ENCODE measurements at places on chromosomes 12 and 14. TPM values are rescaled to one million over a fixed set of nuclear protein-coding genes. Genes with fewer than 3 reads are reported as not detected.
A peak's percentile ranks its signal among the peaks of the same experiment; 100 is the strongest.

GRCh38 chr12:103495469-103496456 is at the start of gene C12orf42:
Gene C12orf42, minus strand, starts transcription at chr12:103495968. Its CDS starts 17,542 bp downstream, at chr12:103478426.
- peak; percentile 73 for DNase-seq

Gene IL26
- total RNA-seq: not detected

Gene SIRT4
- 2.1 TPM for total RNA-seq

DNA sequence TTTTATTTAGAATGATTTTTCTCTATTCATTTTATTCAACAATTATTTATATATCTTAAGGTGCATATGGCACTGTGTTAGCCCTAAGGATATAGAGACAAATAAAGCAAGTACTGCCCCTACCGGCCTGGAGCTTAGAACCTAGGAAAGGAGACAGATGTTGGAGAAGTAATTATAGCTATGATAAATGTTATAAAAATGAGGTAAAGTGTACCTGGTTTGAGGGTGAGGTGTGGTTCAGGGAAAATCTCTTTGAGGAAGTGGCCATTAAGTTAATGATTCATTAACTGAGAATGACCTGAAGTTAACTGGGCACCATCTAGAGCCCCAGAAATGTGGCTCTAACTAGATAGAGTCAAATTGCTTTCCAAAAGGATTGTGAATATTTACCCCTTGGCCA is 31.9 kb downstream of the CDKL1 start:
- DNase-seq: no peak

- no peak for DNase-seq
Measured at GRCh38 chr14:40870252-40870651, 736.4 kb upstream of the LRFN5 start.

Gene HOXC4
- not detected for total RNA-seq

Gene STAC3
- 2.0 TPM for total RNA-seq

GRCh38 chr14:21155963-21156362 is at the start of gene OR5AU1:
Gene OR5AU1, minus strand, starts transcription at chr14:21156063. Its CDS starts 191 bp downstream, at chr14:21155872.
- DNase-seq: no peak

DNA sequence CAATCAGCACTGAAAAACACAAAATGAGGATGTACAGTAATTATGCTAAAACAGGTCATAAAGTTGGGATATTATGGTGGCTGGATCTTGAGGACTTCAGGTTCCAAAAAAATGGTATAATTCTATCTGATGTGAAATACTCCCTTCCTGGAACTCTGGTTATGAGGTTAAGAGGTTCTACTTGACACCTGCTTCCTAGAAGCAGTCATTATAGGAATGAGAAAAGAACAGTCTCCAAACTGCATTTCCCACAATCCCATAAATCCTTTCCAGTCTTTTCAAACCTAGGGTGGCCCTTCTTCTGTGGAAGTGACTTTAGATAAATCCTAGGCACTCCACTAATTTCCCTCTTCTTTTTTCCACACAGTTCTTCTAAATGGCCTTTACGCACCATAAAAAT is 63.7 kb upstream of the OR10AD1 start:
- no peak for DNase-seq

Gene BMP4
- 12.2 TPM for total RNA-seq

GRCh38 chr12:53743266-53744129 is 8.3 kb downstream of the CISTR start:
- peak; percentile 82 for DNase-seq

Gene RPGRIP1
- total RNA-seq: 0.59 TPM

DNA sequence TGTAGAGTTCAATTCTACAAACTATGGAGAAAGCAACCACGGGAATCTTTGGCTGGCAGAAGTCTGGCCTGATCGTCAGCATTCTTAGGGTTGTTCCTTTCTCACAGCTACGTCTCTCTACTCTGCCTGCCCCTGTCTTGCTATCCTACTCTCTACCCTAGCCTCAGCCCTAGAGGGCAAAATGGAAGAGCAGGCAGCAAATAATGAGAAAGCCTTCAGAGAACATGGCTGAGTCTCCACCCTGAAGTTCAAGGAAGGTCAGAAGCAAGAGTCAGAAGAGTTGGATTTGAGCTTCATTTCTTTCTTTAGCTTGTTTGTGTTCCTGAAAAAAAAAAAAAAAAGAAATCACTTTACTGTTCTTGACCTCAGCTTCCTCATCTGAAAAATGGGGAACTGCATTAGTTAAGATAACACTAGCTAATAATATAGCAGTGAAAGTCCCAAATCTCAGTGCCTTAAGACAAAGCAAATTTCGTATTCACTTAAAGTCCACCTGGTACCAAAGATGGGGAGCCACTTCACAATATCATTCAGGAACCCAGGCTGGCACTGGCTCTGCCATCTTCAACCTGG is 50.2 kb upstream of the CCND2 start:
- DNase-seq: no peak

GRCh38 chr12:1800401-1801302 is 19.7 kb upstream of the LRTM2 start:
- peak; percentile 73 for DNase-seq

GRCh38 chr12:92488735-92489134 is 214.1 kb upstream of the PLEKHG7 start:
- DNase-seq: no peak

GRCh38 chr12:49646331-49646830 is 23.0 kb downstream of the PRPF40B start:
- no peak for DNase-seq

DNA sequence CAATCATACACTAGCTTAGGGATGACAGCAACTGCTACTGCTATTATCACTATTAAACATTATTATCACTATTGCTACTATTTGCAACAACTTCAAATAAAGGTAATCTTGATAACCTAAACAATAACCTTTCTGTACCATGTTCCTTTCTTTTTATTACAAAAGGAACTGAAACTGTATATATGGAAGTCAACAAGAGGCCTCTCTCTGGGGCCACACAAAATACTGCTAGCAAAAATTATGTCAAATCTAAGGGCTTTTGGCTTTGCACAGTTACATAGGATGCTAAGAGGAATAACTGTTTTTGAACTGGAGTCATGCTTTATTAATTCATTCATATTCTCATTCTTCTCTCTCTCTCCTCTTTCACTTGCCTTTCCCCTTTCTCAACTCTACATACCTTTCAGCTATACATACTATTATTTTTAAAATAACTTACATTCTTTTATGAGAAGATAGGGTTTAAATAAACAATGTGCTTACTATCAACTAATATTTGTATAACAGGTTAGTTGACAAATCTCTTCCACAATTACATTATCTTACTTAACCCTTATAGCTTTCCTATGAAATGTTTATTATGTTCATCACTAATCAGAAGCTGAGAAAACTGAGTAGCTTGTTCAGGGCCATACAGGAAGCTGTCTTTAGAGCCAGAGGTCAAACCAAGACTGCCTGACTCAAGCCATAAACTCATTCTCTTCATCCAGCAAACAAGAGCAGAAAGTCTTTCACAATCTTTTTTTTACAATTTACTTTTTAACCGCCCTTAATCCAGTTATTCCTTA is 25.7 kb downstream of the SPTSSA start:
- no peak for DNase-seq

GRCh38 chr14:78581229-78581628 is 411.1 kb downstream of the NRXN3 start:
- DNase-seq: no peak

GRCh38 chr14:104421401-104421821 is 158.2 kb upstream of the C14orf180 start:
- peak; percentile 19 for DNase-seq

DNA sequence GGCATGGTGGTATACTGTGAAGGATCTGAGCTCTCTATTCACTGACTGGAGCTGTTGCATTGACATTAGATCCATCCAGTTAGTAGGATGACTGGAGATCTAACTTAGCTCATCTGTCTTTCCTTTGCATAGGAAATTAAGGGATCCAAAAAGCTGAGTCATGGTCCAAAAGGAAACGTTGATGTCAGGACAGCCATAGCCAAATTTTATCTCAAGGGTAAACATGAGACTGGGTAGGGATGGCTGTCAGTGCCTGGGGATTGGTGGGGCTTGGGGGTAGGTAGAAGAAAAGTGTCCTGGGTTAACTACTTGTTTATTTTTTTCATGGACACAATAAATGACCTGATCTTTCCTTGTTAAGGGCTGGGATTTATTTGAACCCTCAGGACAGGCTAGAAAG is 4.6 kb downstream of the FAM177A1 start:
- DNase-seq: no peak

DNA sequence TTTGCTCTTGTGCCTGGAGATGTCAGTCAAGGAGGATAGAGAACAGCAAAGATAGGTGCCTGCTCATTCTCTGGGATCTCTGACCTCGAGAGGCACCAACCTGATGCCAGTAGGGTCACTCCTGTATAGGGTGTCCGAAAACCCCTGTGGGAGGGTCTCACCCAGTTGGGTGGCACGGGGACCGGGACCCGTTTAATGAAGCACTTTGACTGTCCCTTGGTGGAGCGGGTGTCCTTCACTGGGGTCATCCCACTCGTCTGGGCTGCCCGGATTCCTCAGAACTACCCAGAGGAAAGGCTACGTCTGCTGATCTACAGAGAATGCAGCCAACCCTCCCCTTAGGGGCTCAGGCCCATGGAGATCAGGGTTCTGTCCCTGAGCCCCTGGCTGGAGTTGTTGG is 157.6 kb downstream of the CAPZA3 start:
- no peak for DNase-seq

DNA sequence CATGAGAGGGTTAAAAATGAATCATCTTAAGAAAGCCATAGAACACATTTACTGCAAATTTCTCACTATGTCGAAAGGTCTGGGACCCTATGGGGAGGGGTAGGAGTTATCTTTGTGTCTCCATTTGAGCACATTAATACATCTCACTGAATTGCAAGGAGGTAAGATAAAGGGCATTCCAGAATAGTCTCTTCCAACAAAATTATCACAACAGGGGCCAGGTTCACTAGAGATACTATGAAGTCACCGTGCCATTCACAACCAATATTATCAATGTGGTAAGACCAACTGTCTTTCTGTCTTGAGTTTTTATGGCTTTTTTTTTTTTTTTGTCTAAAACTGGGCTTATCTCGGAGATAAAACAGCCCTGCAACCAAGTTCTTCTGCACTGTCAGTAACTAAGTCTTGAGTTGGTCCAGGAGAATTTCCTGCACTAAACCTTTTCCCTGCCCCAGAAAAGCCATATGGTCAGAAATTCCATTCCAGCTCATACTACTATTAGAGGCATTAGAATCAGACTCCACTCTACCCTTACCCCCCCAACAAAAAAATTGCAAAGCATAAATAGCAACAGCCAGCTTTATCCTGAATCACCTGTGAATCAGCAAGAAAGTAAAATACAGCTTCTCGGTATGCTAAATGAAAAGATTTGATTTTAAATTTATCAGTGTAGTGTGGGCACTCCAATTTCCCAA is 79.7 kb downstream of the PTPRR start:
- DNase-seq: no peak

DNA sequence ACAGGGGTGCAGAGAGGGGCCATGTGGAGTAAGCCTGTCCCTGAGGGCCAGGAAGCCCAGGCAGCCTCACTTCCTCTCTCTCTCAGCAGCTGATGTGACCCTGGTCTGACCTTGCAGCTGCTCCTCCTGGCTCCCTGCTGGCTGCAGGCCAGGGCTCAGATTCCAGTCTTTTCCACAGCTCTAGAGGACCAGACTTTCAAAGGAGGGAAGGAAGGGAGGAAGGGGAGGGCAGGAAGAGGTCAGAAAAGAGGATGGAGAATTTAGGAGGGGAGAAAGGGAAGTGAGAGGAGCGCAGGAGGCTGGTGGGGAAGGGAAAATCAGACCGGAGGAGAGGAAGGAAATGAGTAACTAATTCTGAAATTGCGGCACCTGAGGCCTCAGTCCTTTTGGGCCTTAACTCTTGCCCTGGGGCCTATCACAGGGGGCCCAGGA is 40.9 kb upstream of the VASH1 start:
- peak; percentile 61 for DNase-seq
